T-helper 1 cell (primary cell): ENCODE measurements at places on chromosomes 1 and 21.
A peak's percentile ranks its signal among the peaks of the same experiment; 100 is the strongest.

- DNase-seq: peak; percentile 59
Measured at GRCh38 chr1:160997323-160998038, 23.5 kb downstream of the F11R start.

DNA sequence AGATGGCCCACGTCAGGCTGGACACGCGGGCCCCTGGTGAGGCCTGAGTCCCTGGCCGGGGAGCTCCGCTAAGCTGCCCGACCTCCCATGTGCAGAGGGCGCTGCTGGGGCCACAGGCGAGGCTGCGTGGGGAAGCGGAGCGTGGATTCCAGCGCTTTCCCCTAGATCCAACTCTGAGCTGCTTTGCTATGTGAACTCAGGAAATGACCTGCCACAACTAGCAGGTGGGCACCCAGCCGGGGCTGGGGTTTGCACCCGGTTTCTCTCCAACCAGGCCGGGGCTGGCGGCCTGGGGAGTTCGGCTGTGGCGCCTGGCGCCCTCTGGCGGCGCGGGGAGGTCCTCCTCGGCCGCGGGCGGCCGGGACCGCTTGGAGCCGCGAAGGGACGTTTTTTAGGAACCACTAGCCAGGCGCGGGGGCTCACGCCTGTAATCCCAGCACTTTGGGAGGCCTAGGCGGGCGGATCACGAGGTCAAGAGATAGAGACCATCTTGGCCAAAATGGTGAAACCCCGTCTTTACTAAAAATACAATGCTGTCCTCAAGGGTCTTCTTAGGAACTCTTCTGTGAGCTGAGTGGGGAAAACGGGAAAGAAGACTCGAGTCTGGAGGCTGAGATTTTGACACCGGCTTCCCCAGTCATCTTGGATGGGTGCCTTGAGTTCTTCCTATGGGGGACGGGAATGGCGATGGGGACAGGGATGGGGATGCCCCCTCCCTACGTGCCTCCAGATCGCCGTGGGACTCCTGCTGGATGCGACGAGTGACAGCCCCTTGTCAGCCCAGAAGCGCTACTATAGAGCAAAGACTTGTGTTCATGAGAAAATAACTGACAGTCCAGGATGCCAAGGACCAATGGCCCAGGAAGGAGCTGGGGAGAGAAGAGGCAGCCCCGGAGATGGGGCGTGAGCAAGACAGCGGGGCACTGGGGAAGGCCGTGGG is 12.6 kb downstream of the PYCR2 start:
- DNase-seq: peak; percentile 64

DNA sequence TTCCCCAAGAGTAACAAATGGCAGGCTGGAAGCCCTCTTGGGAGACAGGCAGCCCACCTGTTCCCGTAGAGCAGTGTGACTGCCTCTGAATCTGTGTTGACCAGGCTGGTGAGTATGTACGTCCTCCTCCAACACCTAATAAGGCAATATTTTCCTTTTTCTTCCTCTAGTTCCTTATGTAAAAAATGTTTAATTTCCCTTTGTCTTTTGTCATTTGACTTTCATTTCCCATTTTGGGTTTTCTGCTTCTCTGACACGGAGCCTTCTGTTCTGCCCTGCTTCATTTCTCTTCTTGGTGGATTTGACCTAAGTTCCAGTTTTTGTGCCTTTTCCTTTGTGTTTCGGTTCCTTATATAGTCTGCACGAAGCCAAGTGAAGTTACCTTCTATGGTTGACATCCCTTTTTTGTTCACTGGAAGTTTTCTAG is 65.8 kb upstream of the ATF3 start:
- DNase-seq: no peak

DNA sequence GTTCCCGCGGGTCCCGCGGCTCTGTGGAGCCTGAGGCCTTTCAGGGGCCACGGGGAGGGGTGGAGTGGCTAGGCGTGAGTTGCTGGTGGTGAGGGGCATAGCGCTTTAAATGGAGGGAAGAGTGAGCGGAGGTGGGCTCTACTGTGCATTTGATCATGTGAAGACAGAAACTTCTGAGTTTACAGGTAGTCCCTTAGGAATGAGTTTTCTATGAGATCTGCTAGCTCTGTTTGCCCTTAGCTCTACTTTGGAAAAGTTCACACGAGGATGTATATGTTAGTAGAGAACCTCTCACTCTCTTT is 593 bp downstream of the ST6GALNAC3 start:
- DNase-seq: no peak

DNA sequence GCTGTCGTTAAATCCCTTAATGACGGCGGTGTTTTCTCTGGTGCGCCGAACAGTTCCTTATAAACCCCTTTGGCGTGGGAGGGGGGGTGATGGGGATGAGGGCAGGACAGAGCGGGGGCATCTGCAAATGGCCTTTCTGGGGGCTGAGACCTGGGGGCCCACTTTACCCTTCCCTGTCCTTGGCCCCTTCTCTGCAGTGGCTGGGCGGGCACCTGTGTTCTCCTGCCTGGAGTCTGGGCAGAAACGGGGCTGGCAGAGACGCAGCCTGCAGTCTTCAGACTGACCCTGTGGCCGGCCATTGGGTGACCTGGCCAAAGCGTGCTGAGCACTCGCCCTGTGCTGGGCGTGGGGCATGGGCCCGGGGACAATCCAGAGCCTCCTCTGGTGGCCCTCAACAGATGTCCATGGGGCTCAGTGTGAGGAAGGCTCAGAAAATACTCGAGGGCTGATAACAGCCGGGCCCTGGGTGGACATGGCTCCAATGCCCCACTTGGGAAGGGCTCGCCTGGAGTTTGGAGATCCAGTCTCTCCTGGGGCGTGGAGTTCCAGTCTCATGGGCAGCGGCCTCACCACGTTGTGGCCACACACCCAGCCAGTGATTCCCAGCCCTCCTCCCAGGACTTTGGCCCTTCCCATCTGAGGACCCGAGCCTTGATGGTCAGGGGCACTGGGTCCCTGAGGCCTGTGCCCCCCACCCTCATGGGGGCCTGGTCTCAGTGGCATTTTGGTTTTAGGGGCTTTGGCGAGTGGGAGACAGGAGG is 50.8 kb upstream of the ACTRT2 start:
- DNase-seq: no peak

- no peak for DNase-seq
Measured at GRCh38 chr1:203462878-203463277, 12.7 kb upstream of the PRELP start.

DNA sequence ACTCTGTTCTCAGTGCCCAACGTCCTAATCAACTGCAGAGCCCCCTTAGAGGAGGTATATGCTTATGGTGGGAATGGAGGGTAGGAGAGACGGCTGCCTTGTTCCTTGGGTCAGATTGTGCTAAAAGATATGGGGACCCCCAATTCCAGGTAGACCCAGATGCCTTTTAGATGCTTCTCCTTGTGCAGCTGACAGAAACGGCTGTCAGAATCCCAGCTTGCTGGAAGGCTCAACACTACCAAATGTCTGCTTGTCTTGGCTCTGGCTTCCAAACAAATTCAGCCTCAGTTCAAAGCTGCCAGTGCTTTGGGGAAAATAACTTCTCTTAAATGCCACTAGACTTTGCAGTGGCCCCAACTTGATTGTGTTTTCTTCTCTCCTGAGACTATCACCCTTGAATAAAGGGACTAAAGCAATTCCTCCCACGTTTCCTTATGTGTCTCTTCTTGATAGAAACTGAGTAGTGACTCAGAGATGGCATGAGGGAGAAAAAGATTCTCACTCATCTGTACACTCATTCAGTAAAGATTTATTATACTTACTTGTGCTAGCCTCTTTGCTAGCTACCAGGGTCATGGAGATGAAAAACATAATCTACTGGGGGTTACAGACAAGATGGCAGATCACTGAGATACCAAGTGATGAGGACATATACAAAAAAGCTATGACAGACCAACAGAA is 3.4 kb upstream of the RNF19B start:
- DNase-seq: no peak

DNA sequence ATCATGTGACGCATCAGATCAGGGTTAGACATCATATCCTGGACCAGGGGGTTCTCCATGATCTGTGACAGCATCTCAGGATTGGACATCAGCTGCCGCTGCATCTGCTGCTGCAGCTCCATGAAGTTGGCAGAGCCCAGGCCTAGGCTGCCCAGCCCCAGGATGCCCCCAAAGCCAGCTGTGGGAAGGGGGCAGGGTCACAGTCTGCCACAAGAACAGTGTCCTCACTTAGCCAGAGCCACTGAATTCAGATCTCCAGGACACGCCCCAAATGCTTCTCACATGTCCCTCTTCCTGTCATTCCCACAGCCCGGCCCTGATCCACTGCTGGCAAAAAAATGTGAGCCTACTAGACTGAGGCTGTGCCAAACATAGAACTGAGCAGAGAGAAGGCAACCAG is 3.2 kb downstream of the UBQLN4 start:
- no peak for DNase-seq

DNA sequence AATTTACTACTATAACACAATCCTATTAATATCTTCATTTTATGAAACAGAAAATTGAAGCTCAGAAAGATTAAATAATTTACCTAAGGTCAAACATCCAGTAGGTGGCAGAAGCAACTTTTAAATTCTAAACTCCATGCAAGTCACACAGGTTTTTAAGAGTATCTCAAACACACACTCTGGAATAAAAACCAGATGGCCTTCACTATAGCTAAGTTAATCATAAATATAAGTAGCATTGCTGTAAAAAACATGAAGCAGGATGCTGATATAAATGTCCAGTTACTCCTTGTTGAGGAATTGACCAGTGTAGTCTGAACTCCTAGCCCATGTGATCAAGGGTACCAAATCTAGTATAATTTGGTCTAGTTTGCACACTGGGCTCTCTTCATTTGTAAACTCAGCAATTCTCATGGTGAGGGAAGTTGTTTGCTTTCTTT is 9.4 kb upstream of the FMO3 start:
- no peak for DNase-seq
